Activated naive CD8-positive, alpha-beta T cell treated with anti-CD3 and anti-CD28 coated beads, Interleukin-2, amount 50 U/mL, for 24 hours (primary cell): ENCODE measurements at places on chromosomes 12 and 14.
A peak's percentile ranks its signal among the peaks of the same experiment; 100 is the strongest.

- H3K27me3 ChIP-seq: peaks cover 3% of the 10 kb centered on the region
- no peak overlapping the region for H3K27ac ChIP-seq
- no peaks in the 10 kb centered on the region for H3K4me1 ChIP-seq
- no peaks in the 10 kb centered on the region for H3K36me3 ChIP-seq
- DNase-seq: no peak
These were observed 93.9 kb upstream of the NCOR2 start for GRCh38 chr12:124661341-124661740.

DNA sequence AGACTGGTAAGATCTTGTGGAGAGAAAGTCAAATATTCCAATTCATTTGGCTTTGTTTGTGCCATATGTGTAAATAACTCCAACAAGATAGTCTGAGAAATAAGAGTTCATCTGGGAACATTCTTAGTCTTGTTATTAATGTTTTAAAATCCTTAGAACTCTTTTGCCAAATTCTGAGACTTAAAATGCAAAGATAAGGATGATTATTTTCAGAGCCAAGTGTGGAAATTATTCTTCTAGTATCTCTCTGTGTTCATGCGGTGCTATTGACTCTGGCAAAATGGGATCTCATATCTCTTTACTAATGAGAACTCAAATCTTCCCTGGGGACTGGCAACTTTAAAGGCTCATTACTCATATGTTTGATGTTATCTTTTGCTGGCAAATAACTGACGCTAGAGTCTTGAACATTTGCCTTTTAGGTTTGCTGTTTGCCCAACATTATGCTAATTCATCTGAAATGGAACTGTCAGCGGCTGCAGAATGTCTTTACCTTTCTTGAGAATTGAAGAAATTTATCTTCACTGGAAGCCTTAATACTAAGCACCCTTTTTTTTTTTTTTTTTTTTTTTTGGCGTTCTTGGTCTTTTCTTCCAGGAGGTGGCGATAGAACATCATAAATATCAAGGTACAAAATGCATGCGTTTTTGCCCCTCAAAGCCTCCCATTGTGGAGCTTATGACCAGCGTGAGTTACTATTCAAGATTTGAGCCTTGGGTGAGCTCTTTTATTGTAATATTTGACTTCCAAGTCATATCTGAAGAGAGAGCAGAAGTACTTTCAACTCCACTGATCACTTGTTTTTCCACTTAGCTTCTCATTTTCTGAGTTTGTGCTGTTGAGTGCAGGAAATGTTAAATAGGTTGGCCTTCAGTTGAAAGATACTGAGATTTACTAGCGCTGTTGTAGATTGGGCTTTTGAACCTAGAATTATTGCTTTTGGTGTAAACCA, 86.5 kb downstream of the CAND1 start:
- H3K36me3 ChIP-seq: peaks cover 7% of the 10 kb centered on the region
- no peak for DNase-seq
- H3K27ac ChIP-seq: no peak overlapping the region
- no peak overlapping the region for H3K4me3 ChIP-seq

- DNase-seq: no peak
- H3K27ac ChIP-seq: no peak overlapping the region
- no peaks in the 10 kb centered on the region for H3K27me3 ChIP-seq
- no peaks in the 10 kb centered on the region for H3K36me3 ChIP-seq
- no peak overlapping the region for H3K4me3 ChIP-seq
- no peaks in the 10 kb centered on the region for H3K4me1 ChIP-seq
These were observed 144.5 kb upstream of the FBXO33 start for GRCh38 chr14:39576736-39577135.

- H3K27ac ChIP-seq: no peak overlapping the region
- no peak overlapping the region for H3K4me3 ChIP-seq
- H3K27me3 ChIP-seq: no peaks in the 10 kb centered on the region
These were observed 160.7 kb upstream of the TMTC1 start for GRCh38 chr12:29944269-29945000.

DNA sequence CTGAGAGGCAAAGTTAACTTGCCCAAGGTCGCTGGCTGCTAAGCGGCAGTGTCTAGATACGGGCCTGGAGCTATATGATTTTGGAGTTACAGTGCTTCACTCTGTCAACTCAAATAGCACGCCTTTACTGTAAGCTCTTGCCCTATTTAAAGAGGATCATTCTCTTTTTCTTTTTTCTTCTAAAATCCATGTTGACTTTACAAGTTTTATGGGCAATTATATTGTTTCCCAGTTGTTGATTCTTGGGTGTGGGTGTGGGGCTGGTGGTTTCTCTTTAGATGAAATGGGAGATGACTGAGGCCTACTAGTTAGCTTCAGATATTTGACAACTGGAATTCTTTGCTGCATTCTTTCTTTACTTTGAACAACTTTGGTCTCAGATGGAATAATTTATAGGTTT, 70.7 kb downstream of the C12orf75 start:
- H3K4me1 ChIP-seq: no peaks in the 10 kb centered on the region
- H3K4me3 ChIP-seq: no peak overlapping the region
- no peak for DNase-seq
- H3K27me3 ChIP-seq: no peaks in the 10 kb centered on the region
- no peak overlapping the region for H3K27ac ChIP-seq
- H3K36me3 ChIP-seq: peaks cover 8% of the 10 kb centered on the region

DNA sequence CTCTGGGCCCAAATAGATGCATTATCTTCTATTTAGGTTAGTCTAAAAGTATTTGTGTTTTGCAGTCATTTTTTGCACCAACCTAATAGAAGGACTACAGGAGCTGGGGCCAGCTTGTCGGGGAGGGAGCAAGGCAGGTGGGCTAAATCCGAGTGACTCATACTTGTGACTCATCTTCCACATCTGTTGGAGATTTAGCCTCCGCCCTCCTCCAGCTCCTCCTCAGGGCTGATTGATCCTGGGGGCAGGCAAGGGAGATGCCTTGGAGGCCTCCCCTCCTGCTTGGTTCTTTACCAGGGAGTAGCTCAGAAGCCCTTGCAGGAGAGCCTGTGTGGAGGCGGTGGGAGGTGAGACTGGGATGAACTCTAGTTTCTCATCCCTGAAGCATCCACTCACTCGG, 27.9 kb downstream of the RHOF start:
- H3K4me3 ChIP-seq: no peak overlapping the region
- no peaks in the 10 kb centered on the region for H3K4me1 ChIP-seq
- no peaks in the 10 kb centered on the region for H3K27me3 ChIP-seq
- DNase-seq: no peak

GRCh38 chr12:3061501-3062215, 15.5 kb upstream of the TSPAN9 start:
- no peak overlapping the region for H3K4me3 ChIP-seq
- no peaks in the 10 kb centered on the region for H3K4me1 ChIP-seq
- DNase-seq: no peak
- peaks cover 26% of the 10 kb centered on the region for H3K27me3 ChIP-seq
- H3K36me3 ChIP-seq: no peaks in the 10 kb centered on the region

GRCh38 chr12:49784756-49785409, 43.3 kb downstream of the NCKAP5L start:
- H3K4me3 ChIP-seq: no peak overlapping the region
- no peaks in the 10 kb centered on the region for H3K4me1 ChIP-seq
- peaks cover 12% of the 10 kb centered on the region for H3K27me3 ChIP-seq
- no peaks in the 10 kb centered on the region for H3K36me3 ChIP-seq

DNA sequence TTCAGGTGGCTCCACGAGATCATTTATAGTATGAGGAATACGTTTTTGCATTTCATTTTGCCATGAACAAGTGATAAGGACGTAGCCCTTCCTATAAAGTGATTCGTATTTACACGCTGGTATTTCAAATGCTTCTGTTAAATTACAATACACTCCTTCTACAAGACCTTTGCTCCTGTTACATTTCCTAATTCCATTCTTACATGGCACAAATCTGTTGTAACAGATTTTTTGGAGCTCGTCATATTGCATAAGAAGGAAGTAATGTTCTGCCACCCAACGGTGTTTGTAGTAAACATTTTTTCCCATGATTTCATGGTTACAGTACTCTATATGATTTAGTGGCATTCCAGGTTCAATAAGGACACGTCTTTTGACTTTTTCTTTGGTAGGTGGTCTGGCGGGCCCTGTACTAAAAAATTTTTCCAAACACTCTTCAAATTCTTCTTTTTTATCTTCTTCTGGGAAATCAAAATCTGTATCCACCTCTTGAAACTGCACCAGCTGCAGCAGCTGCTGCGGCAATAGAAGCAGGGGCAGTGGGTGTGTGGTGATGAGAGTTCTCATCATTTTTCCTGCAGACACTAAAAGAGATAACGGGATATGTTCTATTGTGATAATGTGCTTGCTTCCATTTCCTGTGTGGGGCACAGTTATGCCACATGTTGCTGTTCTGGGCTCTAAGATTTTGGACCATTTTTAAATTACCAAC, 4.2 kb downstream of the RNASE9 start:
- H3K4me1 ChIP-seq: no peaks in the 10 kb centered on the region
- H3K27me3 ChIP-seq: peaks cover 8% of the 10 kb centered on the region
- no peak for DNase-seq
- H3K27ac ChIP-seq: no peak overlapping the region

- peak overlapping the region; percentile 65 for H3K27ac ChIP-seq
- peaks cover 11% of the 10 kb centered on the region for H3K36me3 ChIP-seq
- H3K4me1 ChIP-seq: peaks cover 51% of the 10 kb centered on the region
- H3K4me3 ChIP-seq: peak overlapping the region; percentile 61
- no peak for DNase-seq
- H3K27me3 ChIP-seq: no peaks in the 10 kb centered on the region
These were observed 253.7 kb downstream of the EFCAB11 start for GRCh38 chr14:89700801-89701200.

- no peaks in the 10 kb centered on the region for H3K27me3 ChIP-seq
- H3K36me3 ChIP-seq: peaks cover 6% of the 10 kb centered on the region
- peak overlapping the region; percentile 96 for H3K27ac ChIP-seq
- peak overlapping the region; percentile 98 for H3K4me3 ChIP-seq
- H3K4me1 ChIP-seq: peaks cover 43% of the 10 kb centered on the region
These were observed 562 bp downstream of the EAPP start for GRCh38 chr14:34538871-34539406.

GRCh38 chr14:30573226-30573814, 14.4 kb downstream of the G2E3 start:
- H3K27me3 ChIP-seq: no peaks in the 10 kb centered on the region
- H3K4me3 ChIP-seq: no peak overlapping the region
- H3K4me1 ChIP-seq: peaks cover 74% of the 10 kb centered on the region
- peaks cover 15% of the 10 kb centered on the region for H3K36me3 ChIP-seq
- H3K27ac ChIP-seq: no peak overlapping the region

GRCh38 chr14:23665302-23666016, 29.3 kb downstream of the DHRS2 start:
- no peaks in the 10 kb centered on the region for H3K27me3 ChIP-seq
- no peak overlapping the region for H3K4me3 ChIP-seq
- DNase-seq: no peak
- H3K27ac ChIP-seq: no peak overlapping the region
- peaks cover 1% of the 10 kb centered on the region for H3K4me1 ChIP-seq

- no peak overlapping the region for H3K4me3 ChIP-seq
- DNase-seq: no peak
- peaks cover 4% of the 10 kb centered on the region for H3K27me3 ChIP-seq
- H3K4me1 ChIP-seq: no peaks in the 10 kb centered on the region
- no peaks in the 10 kb centered on the region for H3K36me3 ChIP-seq
- H3K27ac ChIP-seq: no peak overlapping the region
These were observed 56.7 kb downstream of the MSRB3 start for GRCh38 chr12:65335021-65335714.

DNA sequence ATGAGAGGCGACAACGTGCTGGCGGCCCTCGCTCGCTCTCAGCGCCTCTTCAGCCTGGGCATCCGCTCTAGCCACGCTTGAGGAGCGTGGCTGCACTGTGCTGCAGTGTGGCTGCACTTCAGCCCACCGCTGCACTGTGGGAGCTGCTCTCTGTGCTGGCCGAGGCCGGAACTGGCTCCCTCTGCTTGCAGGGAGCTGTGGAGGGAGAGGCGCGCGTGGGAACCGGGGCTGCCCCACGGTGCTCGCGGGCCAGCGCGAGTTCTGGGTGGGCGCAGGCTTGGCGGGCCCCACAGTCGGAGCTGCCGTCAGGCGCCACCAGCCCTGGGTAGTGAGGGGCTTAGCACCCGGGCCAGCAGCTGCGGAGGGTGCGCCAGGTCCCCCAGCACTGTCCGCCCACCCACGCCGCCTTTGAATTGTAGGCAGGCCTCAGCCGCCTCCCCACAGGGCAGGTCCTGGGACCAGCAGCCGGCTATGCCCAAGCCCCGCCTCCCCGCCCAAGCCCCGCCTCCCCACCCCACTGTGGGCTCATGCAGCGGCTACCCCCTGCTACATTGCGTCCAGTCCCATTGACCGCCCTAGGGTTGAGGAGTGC, 974.2 kb downstream of the FSCB start:
- no peak overlapping the region for H3K27ac ChIP-seq
- no peak for DNase-seq
- H3K4me1 ChIP-seq: no peaks in the 10 kb centered on the region
- H3K4me3 ChIP-seq: no peak overlapping the region

DNA sequence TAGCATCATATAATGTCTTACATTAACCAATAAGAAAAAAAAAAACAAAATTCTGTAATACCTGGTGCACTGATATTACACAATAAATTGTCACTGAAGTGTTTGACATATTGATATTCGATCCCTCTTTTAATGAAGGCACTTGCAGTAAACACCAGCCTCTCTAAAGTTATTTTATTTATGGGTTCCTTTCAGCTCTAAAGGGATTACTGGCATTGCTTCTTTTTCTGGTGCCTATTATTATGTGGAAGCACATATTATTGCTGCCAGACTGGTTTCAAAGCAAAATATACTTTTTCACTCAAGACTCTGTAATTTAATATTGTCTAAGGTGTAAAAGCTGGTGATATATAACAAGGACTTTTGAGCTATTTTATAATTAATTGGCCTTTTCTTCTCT, 1090.5 kb downstream of the TRHDE start:
- no peaks in the 10 kb centered on the region for H3K36me3 ChIP-seq
- H3K4me3 ChIP-seq: no peak overlapping the region
- H3K27ac ChIP-seq: no peak overlapping the region
- no peaks in the 10 kb centered on the region for H3K27me3 ChIP-seq
- no peaks in the 10 kb centered on the region for H3K4me1 ChIP-seq

- no peak within 1 kb of the TSS for H3K27ac ChIP-seq
- DNase-seq: peak; percentile 13
- H3K36me3 ChIP-seq: no peaks in the 10 kb centered on the region
These were observed at the start of gene WSCD2 for GRCh38 chr12:108129017-108129812. Gene WSCD2, plus strand, starts transcription at chr12:108129288. Its CDS starts 66,545 bp downstream, at chr12:108195833.

DNA sequence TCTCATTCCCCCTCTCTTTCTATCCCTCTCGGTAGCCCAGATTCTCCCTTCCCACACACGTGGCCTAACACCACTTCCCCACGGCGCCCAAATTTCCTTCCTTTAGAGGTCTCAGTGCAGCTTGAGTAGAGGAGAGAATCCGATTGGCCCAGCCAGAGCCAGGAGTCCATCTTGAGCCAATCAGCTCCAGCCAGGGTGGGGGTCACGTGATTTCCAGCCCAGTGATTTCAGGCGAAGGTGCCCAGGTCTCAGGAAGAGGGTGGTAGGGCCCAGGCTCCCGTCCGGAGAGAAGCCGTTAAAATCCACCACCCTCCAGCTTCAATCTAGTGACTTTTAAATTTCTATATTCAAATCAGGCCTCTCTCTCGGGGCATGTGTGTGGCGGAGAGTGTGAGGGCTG, 45.2 kb upstream of the MYL2 start:
- peaks cover 11% of the 10 kb centered on the region for H3K27me3 ChIP-seq
- no peaks in the 10 kb centered on the region for H3K36me3 ChIP-seq
- no peak overlapping the region for H3K27ac ChIP-seq
- DNase-seq: no peak
